ENCODE measurements at places on chromosomes 4 and X.
A peak's percentile ranks its signal among the peaks of the same experiment; 100 is the strongest.

DNA sequence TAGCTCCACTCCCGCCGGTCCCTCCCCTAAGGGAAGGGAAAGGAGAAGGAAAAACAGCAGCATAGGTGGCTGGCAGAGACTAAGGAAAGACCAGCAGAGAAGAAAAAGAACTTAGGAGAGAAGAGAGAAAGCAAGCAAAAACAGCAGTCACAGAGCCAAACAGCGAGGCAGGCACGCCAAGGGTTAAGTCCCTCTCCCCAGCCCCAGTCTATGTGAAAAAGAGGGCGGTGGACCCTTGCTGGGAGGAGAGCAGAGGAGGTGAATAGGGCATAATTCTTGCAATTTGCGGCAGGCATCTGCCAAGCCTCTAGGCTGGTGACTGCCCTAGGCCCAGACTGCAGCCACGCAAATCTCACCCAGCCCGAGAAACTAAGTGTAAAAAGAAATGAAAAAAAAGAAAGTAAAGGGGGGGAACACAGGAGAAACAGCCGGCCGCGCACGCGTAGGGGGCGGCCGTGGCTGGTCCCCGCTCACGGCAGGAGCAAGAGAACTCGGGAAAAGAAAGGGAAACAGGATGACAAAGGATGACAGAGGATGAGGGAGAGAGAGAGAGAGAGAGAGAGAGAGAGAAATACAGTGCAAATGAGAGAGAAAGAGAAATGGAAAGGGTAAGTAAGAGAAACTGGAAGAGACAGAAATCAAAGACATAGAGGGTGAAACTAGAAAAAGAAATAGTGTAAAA is 48.6 kb downstream of the MAGEA9 start:
- DNase-seq: peak; percentile 73

DNA sequence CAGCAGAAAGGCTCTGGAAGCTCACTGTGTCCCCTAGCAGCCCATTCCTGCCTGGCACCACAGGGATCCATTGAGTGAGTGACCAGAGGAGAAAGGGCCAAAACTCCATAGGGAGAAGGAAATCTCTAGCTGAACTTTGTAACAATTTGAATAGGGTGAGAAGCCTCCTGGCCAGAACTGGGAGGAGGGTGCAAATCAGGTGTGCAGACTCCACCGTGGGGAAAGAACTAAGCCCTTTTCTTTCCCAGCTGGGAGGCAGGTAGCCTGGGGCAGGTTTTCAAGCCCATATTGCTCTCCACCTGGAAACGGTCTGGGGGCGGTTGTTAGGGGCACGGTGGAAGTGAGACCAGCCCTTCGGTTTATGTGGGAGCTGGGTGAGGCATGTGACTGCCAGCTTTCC is 227.2 kb downstream of the SNCA start:
- DNase-seq: no peak

DNA sequence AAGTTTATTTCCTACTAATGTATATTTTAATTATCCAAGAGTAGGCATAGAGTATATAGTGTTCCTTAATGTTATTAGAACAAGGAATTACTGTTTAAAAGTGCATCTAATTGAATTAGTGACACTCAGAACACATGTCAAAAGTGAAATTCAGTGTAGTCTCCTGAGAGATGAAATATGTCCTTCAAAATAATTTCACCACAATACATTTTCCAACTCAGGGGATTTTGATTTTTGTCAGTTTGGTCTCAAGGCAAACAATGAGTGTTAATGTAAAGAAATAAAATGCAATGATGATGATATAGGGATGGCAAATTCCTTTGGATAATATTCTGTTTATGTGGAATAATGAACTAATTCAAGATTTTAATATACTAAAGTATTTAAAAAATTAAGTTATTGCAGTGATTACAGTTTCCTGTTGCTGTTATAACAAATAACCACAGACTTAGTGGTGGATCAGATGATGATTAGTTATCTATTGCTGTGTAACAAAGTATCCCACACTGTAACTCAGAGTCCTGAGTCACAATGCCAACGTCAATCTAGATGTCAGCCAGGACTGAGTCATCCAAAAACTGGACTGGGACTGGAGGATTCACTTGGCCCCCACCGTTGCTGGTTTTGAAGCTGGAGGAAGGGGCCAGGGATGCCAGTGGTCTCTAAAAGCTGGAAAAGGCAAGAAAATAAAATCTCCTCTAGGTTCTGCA is 148.0 kb upstream of the SLC7A11 start:
- DNase-seq: no peak

DNA sequence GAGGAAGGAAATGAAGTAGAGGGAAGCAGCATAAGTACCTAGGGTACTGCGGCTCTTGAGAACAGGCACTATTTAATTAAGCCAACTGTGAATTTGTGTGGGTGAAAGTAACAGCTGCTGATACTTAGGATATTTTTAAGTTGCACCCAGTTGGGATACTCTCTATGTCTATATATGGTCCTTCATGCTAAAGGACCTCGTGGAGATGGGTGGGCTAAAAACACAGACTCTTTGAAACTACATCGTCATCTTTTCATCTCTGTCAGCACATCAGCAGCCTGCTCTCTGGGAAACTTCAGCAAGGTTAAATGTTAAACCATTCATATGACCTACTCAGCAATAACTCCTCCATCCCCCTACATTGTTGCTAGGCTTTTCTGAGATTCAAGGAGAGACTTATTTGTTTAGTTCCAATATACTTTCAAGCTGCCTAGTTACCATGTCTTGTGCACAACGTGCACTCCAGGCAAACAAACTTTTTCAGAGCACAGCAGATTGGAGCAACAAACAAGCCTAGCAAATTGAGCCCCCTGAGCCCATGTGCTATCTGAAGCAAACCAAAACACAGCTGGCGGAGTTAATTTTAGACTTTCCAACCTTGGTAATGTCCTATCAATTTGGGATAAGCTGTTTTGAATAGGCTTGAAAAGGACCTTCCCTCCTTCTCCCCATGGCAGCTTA is 6.2 kb upstream of the MOB1B start:
- peak; percentile 28 for DNase-seq

GRCh38 chr4:9969526-9970398 is 51.5 kb downstream of the SLC2A9 start:
- no peak for DNase-seq

DNA sequence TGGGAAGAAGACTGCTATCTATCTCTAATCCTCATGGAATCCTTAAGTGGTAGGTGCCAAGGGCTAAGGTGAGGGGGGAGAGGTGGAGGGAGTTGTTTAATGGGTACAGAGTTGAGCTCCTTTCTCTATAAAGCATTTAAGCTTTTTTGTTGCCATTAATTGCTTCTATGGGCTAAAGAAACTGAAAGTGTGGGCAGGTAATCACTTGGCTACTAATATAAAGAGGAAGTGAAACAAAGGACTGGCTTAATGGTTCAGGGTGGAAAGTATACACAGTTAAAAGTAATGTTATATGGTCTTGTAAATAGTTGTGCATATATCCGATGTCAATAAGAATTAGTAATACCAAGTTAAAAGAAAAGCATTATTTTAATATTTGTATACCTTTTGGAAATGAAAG is 83.9 kb downstream of the POLA1 start:
- no peak for DNase-seq

DNA sequence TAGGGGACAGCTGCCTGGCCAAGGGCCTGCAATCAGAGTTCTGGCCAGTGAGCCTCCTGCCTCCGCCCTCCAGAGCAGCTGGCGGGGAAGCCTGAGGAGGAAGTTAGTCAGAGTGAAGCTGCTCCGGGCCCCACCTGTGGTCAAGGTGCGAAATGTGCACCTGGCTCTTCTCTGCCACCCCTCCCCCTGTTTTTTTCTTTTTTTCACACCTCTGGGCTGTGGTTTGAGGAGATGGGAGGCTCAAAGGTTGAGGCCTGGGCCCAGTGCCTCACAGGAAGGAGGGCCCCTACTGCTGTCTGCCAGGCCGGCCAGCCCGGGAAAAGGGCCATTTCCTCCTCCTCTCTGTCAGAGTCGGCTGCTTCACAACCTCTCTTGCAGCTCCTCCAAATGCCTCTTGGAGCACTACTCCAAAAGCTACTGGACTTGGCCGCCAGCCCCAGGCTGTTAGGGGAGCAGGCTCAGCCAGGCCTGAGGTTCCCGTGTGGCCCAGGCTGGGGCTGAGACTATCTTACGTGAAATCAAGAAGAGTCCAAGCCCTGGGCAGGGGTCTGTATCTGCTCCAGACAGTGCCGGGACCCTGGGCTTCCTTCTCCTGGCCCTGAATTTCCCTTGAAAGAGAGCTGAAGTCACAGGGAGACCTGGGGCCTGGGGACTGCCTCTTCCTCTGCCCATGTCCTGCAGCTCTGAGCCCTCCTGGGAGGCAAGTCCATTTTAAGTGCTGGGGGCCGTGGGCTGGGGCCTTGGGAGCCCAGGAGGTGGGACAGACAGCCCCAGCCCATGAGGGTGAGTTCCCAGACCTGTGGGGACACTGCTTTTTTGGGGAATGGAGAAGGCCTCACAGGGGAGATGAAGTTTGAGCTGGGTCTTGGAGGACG is 4.5 kb upstream of the CXCR3 start:
- DNase-seq: peak; percentile 24

GRCh38 chr4:149897783-149898182 is 82.1 kb upstream of the IQCM start:
- peak; percentile 47 for DNase-seq

- DNase-seq: no peak
Measured at GRCh38 chrX:23387550-23388184, 53.0 kb downstream of the PTCHD1 start.

DNA sequence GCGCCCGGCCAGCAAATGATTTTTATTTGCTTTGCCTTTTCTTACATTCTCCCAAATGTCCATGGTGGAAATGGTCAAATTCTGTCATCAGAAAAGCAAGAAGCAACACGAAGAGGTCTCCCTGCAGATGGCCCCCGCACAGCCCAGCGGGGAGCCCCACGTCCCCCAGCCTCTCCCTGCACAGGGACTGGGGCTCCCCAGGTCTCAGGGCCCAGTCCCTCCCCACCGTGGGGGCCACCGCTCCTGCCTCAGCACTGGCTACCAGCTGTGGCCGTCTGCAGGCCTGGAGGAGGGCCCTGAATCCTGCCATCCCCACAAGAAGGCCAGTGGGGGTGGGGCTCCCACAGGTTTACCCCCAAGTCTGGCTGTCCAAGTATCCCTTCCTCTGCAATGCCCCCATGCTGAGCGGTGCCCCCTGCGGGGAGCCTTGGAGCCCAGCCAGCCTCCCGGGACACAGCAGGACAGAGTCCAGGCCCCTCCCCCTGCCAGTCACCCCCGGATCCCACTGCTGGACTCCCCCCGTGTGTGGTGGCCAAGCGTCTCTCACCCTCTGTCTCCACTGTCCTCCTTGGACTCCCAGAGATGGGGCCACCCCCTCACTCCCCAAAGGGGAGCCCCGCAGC is 38.2 kb upstream of the ADRA2C start:
- no peak for DNase-seq

GRCh38 chr4:102213031-102213430 is 132.3 kb downstream of the SLC39A8 start:
- no peak for DNase-seq

GRCh38 chr4:169120624-169121023 is 110.6 kb upstream of the CBR4 start:
- no peak for DNase-seq

GRCh38 chr4:18209448-18209847 is 187.9 kb upstream of the LCORL start:
- no peak for DNase-seq

DNA sequence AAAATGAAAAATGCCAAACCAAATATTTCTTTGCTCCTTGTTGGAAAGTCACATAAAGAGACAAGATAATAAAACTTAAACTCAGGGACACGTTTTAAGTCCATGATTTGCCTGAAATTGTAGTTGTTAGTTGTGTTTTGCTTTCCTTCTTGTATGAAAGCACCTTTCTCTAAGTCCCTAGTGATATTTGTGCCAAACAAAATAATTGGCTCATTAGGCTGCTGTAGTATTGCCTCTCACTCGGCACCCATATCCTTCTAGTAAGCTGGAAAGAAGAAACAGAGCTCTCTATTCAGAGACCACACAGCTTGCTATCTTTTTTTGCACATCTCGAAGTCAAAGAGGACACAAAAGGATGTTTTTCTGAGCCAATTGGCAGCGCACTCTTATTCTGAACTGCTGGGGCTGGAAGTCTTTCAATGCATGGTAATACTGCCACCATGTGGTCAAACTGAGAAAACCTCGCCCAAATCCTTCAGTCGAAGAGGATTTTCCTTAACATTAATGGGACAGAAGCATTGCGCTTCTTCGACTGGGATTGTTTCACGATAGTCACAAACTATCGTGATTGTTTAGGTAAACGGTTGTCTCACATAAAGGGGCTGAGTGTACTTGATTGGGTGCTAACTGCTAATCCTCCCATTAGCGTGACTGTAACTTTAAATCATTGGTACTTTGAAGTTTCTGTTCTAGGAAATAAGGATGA is 571.9 kb upstream of the LCORL start:
- peak; percentile 95 for DNase-seq

DNA sequence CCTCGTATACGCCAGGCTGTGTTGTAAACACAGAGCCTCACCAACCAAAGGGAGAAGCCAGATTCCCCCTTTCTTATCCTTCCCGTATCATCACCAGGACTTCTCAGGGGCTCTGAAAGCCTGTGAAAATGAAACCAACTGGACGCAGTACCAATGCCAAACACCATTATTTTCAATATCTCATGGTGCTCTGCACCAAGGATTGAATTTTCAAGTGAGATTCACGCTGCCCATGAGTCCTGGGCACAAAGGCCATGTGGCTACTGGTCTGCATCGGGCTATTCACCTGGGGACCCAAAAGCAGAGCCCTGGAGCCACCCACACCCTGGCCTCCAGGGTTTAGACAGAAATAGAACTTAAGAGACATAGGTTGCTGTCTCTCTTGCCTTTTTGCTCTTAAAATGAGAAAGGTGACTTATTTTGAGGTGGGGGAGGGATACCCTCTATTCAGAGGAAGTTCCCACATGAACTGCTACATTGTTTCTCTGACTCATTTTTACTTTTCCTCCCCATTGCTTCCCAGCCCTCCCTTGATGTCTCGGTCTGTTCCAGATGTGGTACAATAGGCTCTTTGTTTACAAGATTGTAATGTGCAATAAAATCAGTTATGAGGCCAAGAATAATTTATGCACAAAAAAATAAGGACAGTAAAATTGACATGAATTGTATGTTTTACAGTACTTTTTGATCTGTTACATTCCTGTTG is 55.4 kb downstream of the MAML3 start:
- no peak for DNase-seq

GRCh38 chr4:101393256-101393655 is 45.9 kb upstream of the PPP3CA start:
- peak; percentile 31 for DNase-seq

- no peak for DNase-seq
Measured at GRCh38 chr4:168220893-168221292, 97.7 kb downstream of the DDX60 start.

DNA sequence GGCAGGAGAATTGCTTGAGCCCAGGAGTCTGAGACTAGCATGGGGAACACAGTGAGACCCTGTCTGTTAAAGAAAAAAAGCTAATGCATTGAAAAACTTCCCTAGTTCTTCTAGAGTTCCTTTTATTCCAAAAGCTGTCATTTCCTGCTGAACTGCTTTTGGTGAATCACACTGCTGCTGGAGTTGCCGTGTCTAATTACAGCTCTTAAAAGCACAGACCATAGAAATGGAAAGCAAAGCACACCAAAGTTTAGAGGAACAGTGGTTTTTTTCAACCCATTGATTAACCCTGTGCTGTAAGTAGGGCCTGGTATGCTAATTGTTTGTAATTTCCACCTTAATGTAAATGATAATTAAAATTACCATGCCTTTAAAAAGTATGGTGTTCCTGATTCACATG is 52.4 kb downstream of the SEPTIN11 start:
- DNase-seq: peak; percentile 74

Measured in brain (organoid and tissue), 16 donors.